Posterior vena cava (tissue), 2 donors: ENCODE measurements at places on chromosomes 13 and 19. TPM values are rescaled to one million over a fixed set of nuclear protein-coding genes. Genes with fewer than 3 reads are reported as not detected.

Gene VSIG10L
- total RNA-seq, result 2.0 TPM

Gene MCEMP1
- total RNA-seq, result 3.0 TPM

Gene ABCA7
- 4.0 TPM for total RNA-seq

Gene SERPINE3
- not detected for total RNA-seq

Gene CD33
- total RNA-seq, result 17.4 TPM

Gene FSD1
- not detected for total RNA-seq

Gene ADGRE3
- total RNA-seq, result not detected

DNA sequence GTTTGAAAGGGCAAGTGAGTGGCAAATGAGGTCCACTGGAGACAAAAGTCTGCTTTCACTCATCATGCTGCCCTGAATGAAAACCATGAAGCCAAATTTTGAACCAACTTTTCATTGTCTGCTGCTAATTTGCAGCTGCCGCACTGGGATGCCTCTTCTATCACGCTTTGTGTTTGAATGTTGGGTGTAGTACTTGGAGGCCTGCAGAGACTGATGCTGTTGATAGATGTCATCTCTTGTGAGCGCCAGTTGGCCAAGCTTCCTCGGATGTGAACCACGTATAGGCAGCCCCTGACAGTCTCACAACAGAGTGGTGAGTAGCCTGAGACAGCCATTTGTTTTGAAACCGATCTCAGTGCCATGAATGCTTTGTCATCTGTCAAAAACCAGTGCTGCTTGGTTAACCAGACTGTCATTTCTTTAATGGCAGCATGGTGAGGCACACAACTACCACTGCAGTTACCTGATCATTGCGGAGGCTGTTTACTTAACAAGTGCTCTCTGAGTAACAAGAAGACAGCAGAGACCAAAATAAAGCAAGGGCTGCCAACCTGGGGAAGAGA, 31.2 kb upstream of the SLC10A2 start:
- no peak for DNase-seq

DNA sequence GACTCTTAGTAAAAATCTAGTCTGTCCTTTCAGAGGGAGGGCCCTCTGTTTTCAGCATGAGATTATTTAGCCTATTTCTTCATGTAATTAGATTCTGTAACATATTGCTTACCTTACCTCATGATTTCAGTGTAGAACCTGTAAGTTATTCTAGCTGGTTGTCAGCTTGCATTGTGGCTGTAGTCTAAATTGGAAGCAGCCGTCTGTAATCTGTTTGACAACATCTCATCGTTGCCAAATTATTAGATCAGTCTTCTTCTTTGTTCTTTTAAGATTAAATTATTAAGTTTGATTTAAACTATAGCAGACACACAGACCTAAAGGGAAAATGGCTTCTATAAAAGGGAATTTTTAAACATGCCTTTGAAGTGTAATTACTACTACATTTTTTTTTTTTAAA, 34.8 kb downstream of the SLAIN1 start:
- no peak for DNase-seq

DNA sequence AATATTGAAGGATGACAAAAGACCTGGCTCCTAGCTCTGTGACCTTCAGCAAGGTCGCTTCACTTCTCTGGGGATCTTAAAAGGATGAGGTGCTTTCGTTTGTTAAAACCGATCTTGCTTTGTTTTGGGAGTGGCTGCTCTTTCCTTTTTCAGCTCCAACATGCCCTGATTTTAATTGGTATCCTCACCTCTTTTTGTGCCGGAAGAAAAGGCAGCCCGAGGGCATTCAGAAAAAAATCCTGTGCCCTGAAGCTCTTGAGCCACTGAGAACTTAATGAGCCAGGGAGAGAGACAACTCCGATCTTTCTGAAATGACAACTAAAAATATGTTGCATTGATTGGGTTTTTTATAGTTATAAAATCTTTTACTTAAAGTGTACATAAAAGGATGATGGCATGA, 19.4 kb downstream of the CLDN10 start:
- DNase-seq, result no peak

DNA sequence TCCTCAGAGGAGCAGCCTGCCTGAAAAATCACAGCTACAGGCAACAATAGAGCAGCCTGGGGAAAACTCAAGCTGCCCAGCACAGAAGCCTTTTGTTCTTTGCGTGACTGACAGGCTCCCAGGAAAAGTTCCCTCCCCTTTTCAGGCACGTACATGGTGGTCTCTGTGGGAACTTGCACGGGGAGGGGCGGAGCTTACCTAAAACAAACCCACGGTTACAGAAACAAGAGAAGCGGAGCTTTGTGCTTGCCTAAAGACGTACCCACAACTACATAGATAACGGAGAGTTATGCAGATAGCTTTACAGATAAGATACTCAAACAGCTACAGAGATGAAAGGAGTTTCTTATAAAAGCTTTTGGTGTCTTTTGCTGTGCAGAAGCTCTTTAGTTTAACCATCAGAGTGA, 11.4 kb downstream of the ETFB start:
- DNase-seq, result no peak

GRCh38 chr19:46390121-46390858, 23.1 kb downstream of the CCDC8 start:
- DNase-seq, result peak; percentile 74

- DNase-seq, result no peak
Measured at GRCh38 chr13:99979453-99980200, 2.0 kb upstream of the ZIC2 start.

- DNase-seq, result no peak
Measured at GRCh38 chr19:7199613-7200533, 94.3 kb downstream of the INSR start.

DNA sequence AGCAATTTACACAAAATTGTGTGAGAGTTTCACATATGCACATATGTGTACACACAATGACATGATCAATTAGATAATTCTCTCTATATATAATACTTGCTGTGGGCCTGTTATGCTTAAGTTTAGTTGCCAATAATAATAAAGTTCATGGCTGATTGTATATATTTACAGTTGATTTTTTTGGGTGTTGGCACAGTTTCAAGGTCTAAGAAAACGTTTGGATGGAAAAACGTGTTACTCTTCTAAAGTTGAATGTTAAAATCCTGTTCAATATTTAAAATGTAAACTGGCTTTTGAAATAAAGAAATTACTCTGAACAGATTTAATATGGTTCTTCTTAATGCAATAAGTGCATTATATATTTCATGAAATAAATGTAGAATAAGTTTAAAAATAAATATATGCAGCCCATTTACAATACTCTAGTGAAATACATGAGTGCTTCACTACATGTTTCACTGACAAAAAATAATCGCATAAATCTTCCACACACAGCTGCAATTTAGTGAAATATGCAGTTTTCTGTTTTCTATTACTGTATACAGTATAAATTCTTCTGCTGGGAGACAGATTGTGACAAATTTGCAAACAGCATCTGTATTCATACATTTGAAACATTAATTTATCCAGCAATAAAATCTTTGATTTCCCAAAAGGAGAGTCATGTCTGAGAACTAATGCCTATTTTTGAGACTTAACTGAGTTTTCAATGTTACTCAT, 586.9 kb upstream of the KLHL1 start:
- DNase-seq, result no peak

DNA sequence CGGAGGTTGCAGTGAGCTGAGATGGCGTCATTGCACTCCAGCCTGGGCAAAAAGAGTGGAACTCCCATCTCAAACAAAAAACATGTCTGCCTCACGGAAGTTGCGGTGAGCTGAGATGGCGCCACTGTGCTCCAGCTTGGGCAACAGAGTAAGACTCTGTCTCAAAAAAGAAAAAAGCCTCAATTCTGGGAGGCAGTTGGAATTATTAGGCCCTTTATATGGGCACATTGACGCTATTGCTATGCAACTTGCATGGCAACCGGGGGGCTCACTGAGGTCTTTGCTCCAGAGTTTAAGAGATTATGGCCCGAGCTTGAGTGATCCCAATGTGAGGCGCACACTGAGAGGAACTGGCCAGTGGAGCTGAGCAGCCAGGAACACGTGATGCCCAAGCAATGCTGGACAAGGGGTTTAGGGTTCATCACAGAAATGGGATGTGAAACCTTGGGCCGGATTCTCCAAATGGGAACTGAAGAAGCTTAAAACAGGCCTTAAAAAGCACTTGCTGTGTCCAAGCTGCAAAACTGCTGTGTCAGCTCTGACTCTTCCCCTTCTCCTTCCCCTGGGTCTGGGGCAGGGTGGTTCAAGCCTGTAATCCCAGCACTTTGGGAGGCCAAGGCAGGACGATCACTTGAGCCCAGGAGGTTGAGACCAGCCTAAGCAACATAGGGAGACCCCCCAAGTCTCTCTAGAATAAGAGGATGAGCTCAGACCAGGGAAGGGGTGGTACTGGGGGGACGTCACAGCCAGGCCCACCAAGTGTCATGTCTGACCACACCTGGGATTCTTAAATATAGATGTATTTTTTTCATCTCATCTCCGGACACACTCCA, 2.5 kb downstream of the FTL start:
- DNase-seq, result no peak

GRCh38 chr13:78420814-78421213, 182.5 kb downstream of the POU4F1 start:
- DNase-seq, result no peak

GRCh38 chr19:29873024-29873800, 61.4 kb downstream of the CCNE1 start:
- DNase-seq, result peak; percentile 90

DNA sequence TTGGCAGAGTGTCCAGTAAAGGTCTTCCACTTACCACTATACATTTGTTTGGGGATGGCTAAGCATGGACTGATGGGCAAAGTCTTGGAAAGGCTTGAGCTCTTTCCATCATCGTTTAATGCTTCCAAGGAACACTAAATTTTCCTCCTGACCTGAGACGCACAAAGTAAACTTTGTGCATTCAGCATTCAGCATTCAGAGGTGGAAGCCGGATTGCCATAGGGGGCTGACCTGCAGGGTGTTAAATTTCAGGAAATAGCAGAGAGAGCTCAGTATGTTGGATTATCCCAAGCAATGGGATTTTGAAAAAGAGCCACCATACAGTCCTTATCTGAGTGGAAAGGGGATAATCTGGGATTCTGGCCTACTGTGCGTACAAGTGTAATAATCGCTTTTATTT, 14.0 kb downstream of the ZNF552 start:
- DNase-seq, result no peak

GRCh38 chr13:98606296-98606695, 29.4 kb upstream of the STK24 start:
- no peak for DNase-seq

DNA sequence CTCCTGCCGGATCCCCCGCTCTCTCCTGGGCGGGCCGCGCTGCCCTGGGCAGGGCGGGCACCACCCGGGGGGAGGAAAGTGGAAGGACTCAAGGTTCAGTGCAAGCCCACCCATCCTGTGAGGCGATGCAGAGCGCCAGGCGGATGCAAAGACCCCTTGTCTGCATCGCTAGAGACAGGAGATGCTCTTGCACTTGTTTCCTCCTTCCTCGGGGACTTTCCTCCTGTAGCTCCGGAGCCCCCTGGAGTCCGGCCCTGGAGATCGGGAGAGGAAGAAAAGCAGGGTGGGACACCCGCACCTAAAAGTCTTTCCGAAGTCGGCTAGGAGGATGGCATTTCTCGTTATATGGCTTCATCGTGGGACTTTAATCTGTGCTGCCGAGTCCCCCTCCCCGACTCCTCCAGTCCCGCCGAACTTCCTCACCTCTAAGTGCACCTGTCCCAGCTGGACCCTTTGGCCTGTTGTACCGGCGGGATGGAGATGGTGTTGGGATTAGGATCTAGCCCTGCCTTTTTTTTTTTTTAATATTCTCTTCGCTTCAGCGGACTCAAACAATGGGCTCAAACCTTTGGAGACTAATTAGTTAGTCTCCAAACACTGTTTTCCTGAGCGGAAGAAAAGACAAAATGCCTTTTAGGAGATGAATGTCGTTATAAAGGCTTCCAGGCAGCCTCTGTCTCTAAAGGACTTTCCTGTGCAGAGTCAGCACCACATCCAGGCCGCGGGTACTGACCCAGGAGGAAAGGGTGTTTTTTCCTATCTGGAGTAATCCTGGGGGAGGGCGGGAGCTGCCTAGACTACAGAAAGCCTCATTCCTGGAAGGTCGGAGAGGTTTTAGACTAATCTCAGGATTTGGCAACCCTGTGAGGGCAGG, 725 bp downstream of the FAM124A start:
- DNase-seq, result no peak

- peak; percentile 87 for DNase-seq
Measured at GRCh38 chr19:41219924-41220567, 1.0 kb downstream of the AXL start.

DNA sequence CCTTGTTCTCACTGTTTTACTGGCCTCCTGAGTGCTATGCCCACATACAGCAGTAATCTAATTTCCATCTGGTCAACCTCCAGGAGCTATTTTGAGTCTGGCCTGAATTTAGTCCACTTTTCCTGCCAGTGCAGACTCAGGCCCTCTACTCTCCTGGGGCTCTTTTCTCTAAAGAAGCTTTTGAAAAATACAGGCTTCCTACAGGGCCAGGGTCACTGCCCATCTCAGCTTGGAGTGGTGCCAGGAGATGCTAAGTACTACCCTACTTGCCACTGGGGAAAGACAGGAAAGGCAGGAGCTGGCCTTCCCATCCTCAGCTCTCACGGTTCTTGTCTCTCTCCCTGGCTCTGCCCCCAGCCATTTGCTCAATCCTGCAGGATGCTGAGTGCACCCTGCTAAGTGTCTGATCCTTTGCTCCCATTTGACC, 101.7 kb upstream of the SERP2 start:
- DNase-seq, result no peak

DNA sequence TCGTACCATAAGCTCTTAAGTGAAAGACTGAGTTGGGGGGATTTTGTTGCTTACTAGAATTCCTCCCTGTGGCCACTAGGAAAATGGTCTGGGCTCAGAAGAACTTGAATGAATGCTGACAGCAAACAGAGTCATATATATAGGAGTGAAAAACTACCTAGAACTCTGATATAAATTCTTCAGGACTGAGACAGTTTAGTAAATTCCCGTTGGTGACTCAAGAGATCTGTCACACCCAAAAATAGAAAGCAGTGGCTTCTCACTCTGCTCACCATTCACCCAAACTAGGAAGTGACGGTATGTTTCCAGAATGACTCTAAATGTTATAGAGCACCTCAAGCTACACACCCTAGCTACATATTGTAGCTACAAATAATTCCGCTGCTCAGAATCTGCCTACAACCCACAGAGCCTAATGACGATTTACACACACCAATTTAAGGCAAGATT, 116.2 kb downstream of the TBC1D4 start:
- DNase-seq, result no peak

DNA sequence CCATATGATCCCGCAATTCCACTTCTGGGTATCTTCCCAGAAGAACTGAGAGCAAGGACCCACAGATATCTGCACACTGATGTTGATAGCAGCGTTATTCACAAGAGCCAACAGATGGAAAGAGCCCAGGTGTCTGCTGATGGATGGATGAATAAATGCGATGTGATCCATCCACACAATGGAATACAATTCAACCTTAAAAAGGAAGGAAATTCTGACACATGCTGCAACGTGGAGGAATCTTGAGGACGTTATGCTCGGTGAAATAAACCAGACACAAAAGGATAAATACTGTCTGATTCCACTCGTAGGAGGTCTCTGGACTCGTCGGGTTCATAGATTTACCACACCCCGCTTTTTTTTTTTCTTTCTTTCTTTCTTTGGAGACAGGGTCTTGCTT, 21.8 kb downstream of the ARHGEF18 start:
- DNase-seq, result no peak
